ENCODE measurements at places on chromosomes 2 and 18.

- H3K4me3 ChIP-seq: no peak overlapping the region
- no peaks in the 10 kb centered on the region for H3K36me3 ChIP-seq
- H3K27ac ChIP-seq: no peak overlapping the region
- H3K4me1 ChIP-seq: no peaks in the 10 kb centered on the region
- DNase-seq: no peak
- H3K27me3 ChIP-seq: peaks cover 48% of the 10 kb centered on the region
Measured at GRCh38 chr2:5748946-5749345, 56.8 kb downstream of the SOX11 start.

GRCh38 chr2:159936471-159936870 lies 125.9 kb downstream of the PLA2R1 start:
- H3K4me1 ChIP-seq: peaks cover 2% of the 10 kb centered on the region
- H3K4me3 ChIP-seq: no peak overlapping the region
- H3K27ac ChIP-seq: no peak overlapping the region
- no peaks in the 10 kb centered on the region for H3K27me3 ChIP-seq
- no peak for DNase-seq

- H3K27ac ChIP-seq: no peak overlapping the region
- H3K36me3 ChIP-seq: no peaks in the 10 kb centered on the region
- no peaks in the 10 kb centered on the region for H3K4me1 ChIP-seq
- H3K27me3 ChIP-seq: no peaks in the 10 kb centered on the region
- H3K4me3 ChIP-seq: no peak overlapping the region
Measured at GRCh38 chr18:72160510-72161445, 383.4 kb downstream of the CBLN2 start.

DNA sequence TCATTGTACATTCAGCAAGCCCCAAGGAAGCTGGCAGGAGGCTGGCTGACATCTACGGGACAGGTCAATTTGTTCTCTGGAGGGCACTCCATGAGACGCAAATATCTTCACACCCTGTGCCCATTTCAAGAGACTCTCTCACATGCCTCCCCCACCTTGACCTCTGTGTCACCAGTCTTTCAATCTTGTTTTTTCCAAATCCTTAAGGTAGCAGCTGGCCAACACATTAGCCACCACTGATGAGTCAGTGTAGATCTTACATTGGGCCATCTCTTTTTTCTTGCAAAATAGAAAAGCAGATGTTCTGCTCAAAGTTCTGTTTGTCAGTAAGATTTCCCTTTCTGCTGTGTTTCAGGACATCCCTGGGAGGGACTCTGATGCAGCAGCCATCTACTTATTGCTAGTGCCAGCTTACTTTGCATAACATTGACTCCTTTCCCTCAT lies 1.7 kb upstream of the DPP4 start:
- no peak overlapping the region for H3K4me3 ChIP-seq
- no peak for DNase-seq
- peaks cover 31% of the 10 kb centered on the region for H3K27me3 ChIP-seq
- H3K4me1 ChIP-seq: peaks cover 31% of the 10 kb centered on the region

- no peak for DNase-seq
- no peaks in the 10 kb centered on the region for H3K27me3 ChIP-seq
- peaks cover 2% of the 10 kb centered on the region for H3K36me3 ChIP-seq
- H3K4me1 ChIP-seq: peaks cover 10% of the 10 kb centered on the region
- H3K4me3 ChIP-seq: no peak overlapping the region
Measured at GRCh38 chr2:65232636-65233035, 5.0 kb downstream of the ACTR2 start.

- H3K27me3 ChIP-seq: no peaks in the 10 kb centered on the region
- no peak for DNase-seq
- H3K4me1 ChIP-seq: peaks cover 50% of the 10 kb centered on the region
- H3K4me3 ChIP-seq: no peak overlapping the region
- no peaks in the 10 kb centered on the region for H3K36me3 ChIP-seq
Measured at GRCh38 chr2:37583867-37584266, 87.6 kb downstream of the CDC42EP3 start.

- no peaks in the 10 kb centered on the region for H3K27me3 ChIP-seq
- no peaks in the 10 kb centered on the region for H3K36me3 ChIP-seq
- DNase-seq: no peak
Measured at GRCh38 chr2:163794635-163795034, 58.8 kb upstream of the FIGN start.

GRCh38 chr2:56688661-56689060 lies 504.9 kb downstream of the CCDC85A start:
- no peak overlapping the region for H3K27ac ChIP-seq
- peaks cover 2% of the 10 kb centered on the region for H3K4me1 ChIP-seq
- no peaks in the 10 kb centered on the region for H3K27me3 ChIP-seq
- no peaks in the 10 kb centered on the region for H3K36me3 ChIP-seq
- no peak for DNase-seq

DNA sequence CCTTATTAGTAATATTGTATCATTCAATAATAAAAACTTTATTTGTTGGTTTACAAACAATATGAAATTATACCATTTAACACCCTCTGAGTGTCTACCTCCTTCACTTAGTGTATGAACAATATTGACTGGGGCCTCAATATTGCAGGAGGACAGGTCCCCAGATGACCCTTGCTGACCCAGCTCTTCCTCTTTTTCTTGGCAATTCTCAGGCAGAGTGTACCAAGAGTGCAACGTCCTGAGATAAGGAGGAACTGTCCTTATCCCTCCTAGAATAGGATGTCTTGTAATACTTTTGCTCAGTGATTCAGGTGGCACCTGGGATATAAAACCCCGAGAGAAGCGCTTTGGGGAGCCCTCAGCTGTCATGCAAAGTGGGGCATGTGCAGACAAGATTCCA lies 76.8 kb downstream of the PLA2R1 start:
- peaks cover 36% of the 10 kb centered on the region for H3K4me1 ChIP-seq
- no peak for DNase-seq
- H3K27me3 ChIP-seq: no peaks in the 10 kb centered on the region
- H3K27ac ChIP-seq: no peak overlapping the region
- H3K4me3 ChIP-seq: no peak overlapping the region
- H3K36me3 ChIP-seq: peaks cover 7% of the 10 kb centered on the region

- no peaks in the 10 kb centered on the region for H3K4me1 ChIP-seq
- peaks cover 36% of the 10 kb centered on the region for H3K36me3 ChIP-seq
- no peak overlapping the region for H3K4me3 ChIP-seq
- no peaks in the 10 kb centered on the region for H3K27me3 ChIP-seq
Measured at GRCh38 chr2:217890445-217890844, 112.3 kb downstream of the TNS1 start.

DNA sequence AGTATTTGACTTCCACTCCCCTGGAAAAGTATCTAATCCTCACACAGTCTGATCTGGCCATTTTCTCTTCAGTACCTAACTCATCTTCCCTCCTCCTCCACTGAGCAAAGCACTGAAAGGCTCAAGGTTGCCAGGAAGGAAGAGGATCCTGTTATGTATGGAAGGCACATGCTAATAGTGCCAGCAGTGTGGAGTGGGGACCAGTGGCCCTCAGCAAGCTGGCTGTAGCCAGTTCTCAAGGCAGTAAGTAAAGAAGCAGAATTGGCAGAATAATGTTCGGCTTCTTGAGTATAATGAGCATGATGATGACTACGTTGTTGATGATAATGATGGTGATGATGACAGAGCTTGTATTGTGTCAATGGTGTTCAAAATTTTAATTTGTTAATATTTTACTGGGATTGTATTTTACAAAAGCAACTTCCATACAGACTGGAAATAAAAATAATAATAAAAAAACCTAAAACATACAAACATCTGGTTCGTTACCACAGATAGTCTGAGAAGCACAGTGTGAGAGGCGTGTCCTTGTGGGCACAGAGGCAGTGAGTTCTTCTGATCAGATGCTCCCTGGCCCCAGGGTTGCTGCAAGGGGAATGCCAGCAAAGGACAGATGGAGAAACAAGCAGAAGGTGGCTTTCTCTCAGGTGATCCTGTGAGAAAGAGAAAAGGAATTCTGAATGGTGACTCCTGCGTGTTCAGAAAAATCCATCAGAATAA lies 528.8 kb downstream of the CMPK2 start:
- no peak overlapping the region for H3K27ac ChIP-seq
- no peak for DNase-seq
- peaks cover 20% of the 10 kb centered on the region for H3K4me1 ChIP-seq
- no peaks in the 10 kb centered on the region for H3K27me3 ChIP-seq

GRCh38 chr18:74499633-74500032 lies 3.5 kb downstream of the CNDP2 start:
- H3K4me1 ChIP-seq: peaks cover 60% of the 10 kb centered on the region
- peak overlapping the region; percentile 68 for H3K4me3 ChIP-seq
- H3K27me3 ChIP-seq: no peaks in the 10 kb centered on the region
- DNase-seq: no peak
- H3K27ac ChIP-seq: peak overlapping the region; percentile 97

DNA sequence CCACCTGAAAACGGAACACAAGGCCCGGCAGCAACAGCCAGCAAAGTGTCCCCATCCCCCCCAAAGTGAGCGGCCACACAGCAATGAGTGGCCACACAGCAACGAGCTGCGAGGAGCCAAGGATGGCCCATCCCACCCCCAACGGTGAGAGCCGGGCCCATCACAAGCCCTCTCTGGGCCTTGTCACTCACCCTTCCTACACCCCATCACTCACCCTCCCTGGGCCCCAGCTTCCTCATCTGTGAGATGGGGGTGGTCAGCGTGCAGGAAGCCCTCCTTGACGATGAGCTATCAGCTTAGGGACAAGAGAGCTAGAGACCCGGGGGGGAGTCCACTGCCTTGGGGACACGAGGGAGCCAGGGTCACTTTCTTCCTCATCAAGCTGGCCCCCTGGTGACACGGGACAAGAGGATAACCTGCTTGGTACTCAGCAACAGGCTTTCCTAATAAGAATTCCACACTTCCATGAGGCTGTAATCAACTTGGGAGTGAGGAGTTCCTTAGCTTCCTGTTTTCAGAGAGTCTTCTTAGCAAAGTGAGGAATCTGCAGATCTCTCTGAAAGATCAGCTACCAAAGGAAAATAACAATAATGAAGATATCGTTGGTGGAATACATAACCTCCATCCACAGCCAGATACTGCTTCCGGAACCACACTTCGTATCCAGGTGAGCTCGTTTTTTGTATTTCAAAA lies 92.8 kb downstream of the HDAC4 start:
- no peaks in the 10 kb centered on the region for H3K27me3 ChIP-seq
- H3K4me1 ChIP-seq: peaks cover 47% of the 10 kb centered on the region
- no peaks in the 10 kb centered on the region for H3K36me3 ChIP-seq
- DNase-seq: no peak
- peak overlapping the region; percentile 95 for H3K27ac ChIP-seq

- H3K36me3 ChIP-seq: no peaks in the 10 kb centered on the region
- no peaks in the 10 kb centered on the region for H3K27me3 ChIP-seq
- no peak overlapping the region for H3K27ac ChIP-seq
- H3K4me3 ChIP-seq: no peak overlapping the region
Measured at GRCh38 chr2:240407090-240407489, 28.4 kb upstream of the GPC1 start.

DNA sequence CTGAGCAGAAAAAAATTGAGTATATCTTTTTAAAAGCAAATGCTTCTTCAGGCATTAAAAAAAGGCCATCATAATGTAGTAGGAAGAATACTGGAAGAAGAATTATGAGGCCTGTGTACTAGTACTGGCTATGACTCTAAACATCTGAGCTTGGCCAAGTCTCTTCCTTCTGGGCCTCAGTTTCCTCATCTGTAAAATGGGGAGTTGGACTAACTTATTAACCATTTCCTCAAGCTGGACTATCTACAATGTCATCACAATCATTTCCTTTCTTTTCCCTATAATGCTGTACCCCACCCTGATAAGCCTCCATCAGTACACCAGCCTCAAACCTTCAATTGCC lies 29.3 kb downstream of the FABP1 start:
- H3K36me3 ChIP-seq: no peaks in the 10 kb centered on the region
- no peaks in the 10 kb centered on the region for H3K4me1 ChIP-seq
- no peak overlapping the region for H3K27ac ChIP-seq
- H3K27me3 ChIP-seq: peaks cover 23% of the 10 kb centered on the region

DNA sequence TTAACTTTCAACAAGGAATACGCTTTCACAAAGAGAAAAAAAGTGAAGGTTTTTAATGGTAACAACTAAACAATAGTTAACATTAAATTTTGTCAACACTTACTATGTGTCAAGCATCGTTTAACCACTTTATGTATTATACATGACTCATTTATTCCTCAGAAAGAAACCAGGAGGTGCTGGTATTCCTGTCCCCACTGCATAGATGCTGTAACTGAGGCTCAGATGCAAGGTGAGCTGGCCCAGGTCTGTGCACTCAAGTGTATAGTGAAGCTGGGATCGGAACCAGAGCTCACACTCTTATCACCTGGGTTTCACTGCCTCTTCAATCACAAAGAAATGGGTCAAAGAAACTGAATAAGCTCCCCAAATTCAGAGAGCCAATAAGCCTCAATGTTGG lies 16.5 kb downstream of the FBXO15 start:
- no peak overlapping the region for H3K4me3 ChIP-seq
- H3K36me3 ChIP-seq: no peaks in the 10 kb centered on the region
- no peak overlapping the region for H3K27ac ChIP-seq
- DNase-seq: no peak
- no peaks in the 10 kb centered on the region for H3K4me1 ChIP-seq

DNA sequence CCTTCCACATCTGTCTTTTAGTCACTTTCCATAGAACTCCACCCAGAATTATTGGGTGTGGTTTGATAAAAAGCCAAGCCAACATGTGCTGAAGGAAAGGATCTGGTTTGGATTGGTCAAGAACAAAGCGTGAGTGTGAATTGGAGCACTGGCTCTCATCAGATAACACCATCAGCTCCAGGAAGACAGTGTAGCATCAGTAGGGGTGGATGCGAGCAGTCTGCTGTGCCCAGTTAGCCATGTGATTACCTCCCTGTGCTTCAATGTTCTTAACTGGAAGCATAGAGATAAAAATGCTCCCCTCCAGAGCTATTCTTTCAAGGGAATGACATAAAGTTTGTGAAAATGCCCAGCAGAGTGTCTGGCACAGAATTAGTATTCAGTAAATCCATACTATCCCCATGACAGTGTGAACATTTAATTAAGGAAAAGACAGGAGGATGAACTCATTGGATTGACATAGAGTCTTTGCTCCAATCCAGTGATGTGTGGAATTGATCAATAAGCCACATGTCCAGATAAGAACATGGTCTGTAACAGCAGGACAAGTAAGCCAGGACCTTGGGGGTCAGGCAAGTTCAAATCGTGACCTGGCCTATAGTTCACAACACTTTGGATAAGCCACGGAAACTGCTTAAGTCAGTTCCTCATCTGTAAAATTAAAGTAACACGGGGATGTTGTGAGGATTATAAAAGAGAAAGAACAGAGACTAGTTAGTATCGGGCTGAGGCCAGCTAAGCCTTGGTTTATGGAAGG lies 68.0 kb downstream of the FAM124B start:
- H3K36me3 ChIP-seq: no peaks in the 10 kb centered on the region
- no peak for DNase-seq
- H3K27me3 ChIP-seq: no peaks in the 10 kb centered on the region

GRCh38 chr18:48481092-48481491 lies 57.7 kb upstream of the CTIF start:
- no peak for DNase-seq
- H3K4me3 ChIP-seq: no peak overlapping the region
- H3K36me3 ChIP-seq: no peaks in the 10 kb centered on the region
- no peak overlapping the region for H3K27ac ChIP-seq
- no peaks in the 10 kb centered on the region for H3K27me3 ChIP-seq
